ENCODE measurements at places on chromosomes 5 and 9. TPM values are rescaled to one million over a fixed set of nuclear protein-coding genes. Genes with fewer than 3 reads are reported as not detected.

The MBLAC2 gene
- total RNA-seq, result 4.6 TPM

The CXCL14 gene
- total RNA-seq, result 2.7 TPM

The HRH2 gene
- 2.6 TPM for total RNA-seq

The PCDH1 gene
- total RNA-seq, result 9.8 TPM

The C9orf153 gene
- 0.42 TPM for total RNA-seq

The MSX2 gene
- total RNA-seq, result 0.08 TPM

The IRGM gene
- total RNA-seq, result not detected

The ECM2 gene
- 16.5 TPM for total RNA-seq

The KIAA1958 gene
- 4.5 TPM for total RNA-seq

DNA sequence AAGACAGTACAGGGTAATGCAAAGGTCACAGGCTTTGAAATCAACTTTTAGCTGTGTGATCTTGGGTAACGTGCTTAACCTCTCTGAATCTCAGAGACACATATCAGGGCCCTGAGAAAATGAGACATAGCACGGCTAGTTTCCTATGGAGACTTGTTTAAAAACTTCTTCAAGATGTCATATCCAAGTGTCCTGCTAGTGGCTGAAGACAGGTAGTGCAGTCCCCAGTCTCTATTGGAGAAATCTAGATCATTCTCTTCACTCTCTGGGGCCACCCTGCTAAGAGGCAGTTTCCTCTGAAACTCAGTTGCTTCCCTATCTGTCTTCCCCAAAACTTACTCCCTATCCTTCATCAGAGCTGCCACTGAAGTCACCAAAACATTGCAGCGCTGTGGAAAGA lies 30.3 kb upstream of the GRXCR2 start:
- DNase-seq, result no peak

DNA sequence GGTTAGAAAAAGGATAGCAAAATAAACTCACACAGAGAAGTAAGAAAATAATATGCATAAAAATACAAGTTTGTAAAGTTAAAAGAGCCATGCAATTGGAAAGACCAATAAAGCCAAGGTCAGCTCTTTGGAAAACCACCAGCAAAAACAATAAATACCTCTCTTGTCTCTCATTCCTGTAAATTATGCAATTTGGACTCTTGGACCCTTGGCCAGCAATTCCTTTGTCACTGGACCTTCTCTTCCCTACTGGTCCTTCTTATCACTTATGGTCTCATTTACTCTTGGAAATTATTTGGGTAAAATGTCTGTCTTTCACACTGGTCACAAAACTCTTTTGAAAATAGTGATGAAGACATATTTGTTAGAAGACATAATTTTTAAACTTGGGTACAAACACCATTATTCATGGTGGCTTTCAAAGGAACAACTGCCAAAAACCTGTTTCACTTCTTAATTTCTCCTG lies 379.5 kb downstream of the TMEM232 start:
- no peak for DNase-seq

- no peak for DNase-seq
Observed at GRCh38 chr9:76866689-76867088, 39.2 kb downstream of the PRUNE2 start.

DNA sequence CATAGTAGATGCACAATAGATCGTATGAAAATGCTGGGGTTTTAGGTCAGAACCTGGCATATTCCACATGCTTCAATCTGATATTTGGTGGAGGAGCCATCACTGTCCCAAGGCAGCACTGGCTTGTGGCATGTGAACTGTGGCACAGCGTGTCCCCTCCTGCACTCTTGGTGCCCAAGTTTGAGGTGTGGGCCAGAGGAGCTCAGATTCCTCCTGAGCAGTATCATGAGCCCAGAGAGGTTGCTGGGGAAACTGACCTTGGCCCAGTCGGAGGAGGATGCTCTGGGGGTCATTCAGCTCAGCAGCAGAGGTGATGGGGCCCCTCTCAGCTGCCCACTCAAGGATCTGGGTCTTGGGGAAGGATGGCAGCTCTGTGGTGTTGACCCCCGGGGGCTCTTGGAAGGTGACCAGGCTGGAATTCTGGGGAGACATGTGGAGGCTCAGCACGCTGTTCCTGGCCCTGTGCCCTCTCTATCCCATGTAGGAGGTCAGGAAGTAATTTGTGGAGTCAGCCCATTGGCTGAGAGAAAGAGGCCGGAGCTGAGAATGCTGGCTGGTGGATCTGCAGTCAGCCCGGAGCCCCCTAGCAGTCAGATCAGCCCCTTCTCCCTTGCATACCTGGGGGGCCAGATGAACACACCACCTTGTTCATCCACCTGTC lies 23.7 kb downstream of the FPGS start:
- DNase-seq, result no peak

GRCh38 chr9:22165144-22165543 lies 156.0 kb upstream of the CDKN2B start:
- DNase-seq, result no peak

- DNase-seq, result no peak
Observed at GRCh38 chr9:88750832-88751360, 215.9 kb downstream of the NXNL2 start.

GRCh38 chr5:123868267-123868666 lies 356.3 kb downstream of the CSNK1G3 start:
- DNase-seq, result no peak

GRCh38 chr9:114070188-114071103 lies 7.7 kb downstream of the AMBP start:
- DNase-seq, result no peak

GRCh38 chr5:141439411-141440141 lies 9.3 kb downstream of the PCDHGA12 start:
- no peak for DNase-seq

GRCh38 chr9:92480291-92480771 lies 2.0 kb downstream of the ASPN start:
- no peak for DNase-seq

DNA sequence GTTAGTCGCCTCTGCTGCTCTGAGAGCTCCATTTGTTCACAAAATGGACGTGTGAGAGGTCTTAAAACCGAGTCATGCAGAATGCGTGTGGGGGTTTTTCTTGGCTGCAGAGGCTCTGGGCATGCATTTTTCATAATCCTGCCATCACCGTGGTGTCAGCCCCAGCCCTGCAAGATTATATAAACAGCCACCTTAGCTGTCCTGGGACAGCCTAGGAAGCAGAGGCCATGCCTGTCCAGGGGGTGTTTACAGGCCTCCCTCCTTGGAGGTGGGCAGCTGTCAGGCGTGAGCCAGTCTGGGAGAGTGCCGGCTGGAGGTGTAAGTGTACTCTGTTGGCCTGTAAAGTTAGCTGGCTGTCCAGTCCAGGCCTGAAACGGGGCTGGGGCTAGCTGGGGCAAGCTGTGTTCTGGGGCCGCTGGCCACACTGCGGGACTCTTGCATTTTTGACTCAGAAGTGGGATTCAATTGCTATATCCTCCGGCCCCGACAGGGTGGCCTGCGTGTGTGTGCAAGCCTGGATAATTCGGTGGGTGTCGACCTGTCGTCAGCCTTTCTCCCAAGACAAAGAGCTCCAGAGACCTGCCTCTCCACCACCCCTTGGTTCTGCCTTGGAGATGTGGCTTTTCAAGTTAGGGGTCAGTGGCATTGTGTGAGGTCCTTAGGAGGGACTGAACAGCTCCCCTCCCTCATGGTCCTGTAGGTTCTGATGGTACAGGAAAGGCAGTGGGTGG lies 2.4 kb downstream of the WNK2 start:
- DNase-seq, result no peak

GRCh38 chr9:95383185-95383676 lies 65.7 kb upstream of the FANCC start:
- DNase-seq, result no peak

DNA sequence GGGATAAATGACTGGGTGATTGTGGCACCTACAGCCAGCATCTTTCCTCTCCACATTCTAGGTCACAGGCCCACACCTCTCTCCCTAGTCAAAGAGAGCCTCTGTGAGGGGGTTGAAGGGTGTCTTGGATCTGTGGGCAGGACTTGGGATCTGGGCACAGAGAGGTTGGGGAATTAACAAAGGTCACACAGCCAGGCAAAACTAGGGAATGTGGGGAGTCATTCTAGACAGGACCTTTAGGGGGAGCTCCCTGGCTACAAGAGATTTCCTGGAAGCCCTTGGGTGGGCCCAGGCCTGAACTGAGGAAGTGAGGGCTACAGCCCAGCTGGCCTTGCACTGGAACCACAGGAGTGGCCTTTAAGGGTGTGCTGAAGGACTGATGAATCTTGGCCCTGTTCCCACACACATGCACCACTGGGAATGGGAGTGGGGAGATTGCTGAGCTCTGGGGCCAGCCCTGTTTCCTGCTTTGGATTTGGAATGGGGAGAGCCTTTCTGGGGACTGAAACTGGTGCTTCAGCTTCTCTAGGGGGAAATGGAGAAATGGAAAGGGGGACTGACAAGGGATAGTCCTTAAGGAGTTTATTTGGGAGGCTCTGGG lies 12.4 kb upstream of the CXXC5 start:
- peak; percentile 60 for DNase-seq

GRCh38 chr5:176394881-176395675 lies 6.5 kb downstream of the HIGD2A start:
- no peak for DNase-seq

- peak; percentile 67 for DNase-seq
Observed at GRCh38 chr5:78360924-78361630, 660 bp downstream of the SCAMP1 start.

- no peak for DNase-seq
Observed at GRCh38 chr5:140358738-140359310, 1.2 kb upstream of the SLC4A9 start.

- DNase-seq, result peak; percentile 33
Observed at GRCh38 chr5:132425009-132425937, 55.8 kb downstream of the SLC22A5 start.

DNA sequence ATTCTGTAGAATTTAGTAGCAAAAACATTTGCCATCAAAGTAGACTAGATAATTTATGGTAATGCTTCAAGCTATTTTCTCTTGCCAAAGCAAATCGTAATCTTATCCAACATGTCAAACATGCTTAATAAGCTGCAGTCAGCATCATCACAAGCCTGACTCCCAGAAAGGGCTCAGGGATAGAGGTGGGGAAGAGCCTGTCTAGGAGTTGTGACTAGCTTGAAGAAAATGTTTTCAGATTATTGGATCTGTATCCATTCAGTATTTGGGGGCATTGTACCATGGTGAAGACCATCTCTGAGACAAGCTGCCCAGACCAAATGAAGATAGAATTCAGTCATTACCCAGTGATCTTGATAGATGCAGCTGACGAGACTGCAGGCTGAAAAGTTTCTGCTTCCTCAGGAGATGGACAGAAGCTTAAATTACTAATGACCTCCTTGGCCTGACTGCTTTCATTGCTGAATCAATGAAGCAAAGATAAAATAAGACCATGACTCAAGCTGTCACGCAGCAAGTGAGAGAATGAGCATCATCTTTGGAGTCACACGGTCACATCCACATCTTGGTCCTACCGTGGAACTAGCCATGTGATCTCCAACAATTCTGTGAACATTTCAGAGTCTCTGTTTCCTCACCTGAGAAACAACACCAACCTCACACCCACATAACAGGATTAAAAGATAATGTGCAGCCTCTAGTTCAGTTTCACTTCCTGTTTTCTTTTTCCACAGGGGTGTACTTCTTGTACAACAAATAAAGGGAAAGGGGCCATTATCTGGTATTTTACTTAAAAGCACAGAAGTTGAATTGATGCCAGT lies 9.4 kb downstream of the ERAP2 start:
- no peak for DNase-seq

GRCh38 chr5:6370580-6370979 lies 7.8 kb downstream of the MED10 start:
- DNase-seq, result no peak

GRCh38 chr5:41414598-41414997 lies 95.8 kb downstream of the PLCXD3 start:
- DNase-seq, result no peak

- no peak for DNase-seq
Observed at GRCh38 chr5:59069438-59070079, 486.7 kb downstream of the RAB3C start.

DNA sequence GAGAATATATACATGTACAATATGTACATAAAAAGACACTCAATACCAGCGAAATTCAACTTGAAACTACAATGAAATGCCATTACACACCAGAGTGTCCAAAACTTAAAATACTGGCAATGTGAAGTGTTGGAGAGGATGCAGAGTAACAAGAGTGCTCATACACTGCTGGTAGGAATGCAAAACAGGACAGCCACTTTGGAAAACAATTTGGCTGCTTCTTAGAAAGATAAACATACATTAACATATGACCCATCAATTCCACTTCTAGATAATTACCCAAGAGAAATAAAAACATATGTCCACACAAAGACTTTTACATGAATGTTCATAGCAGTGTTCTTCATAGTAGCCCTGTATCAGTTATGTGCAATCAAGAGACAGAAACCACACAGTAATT lies 39.4 kb upstream of the BARX1 start:
- DNase-seq, result no peak

GRCh38 chr5:37776826-37777225 lies 63.0 kb downstream of the GDNF start:
- no peak for DNase-seq

- DNase-seq, result no peak
Observed at GRCh38 chr9:120891245-120891883, 14.4 kb upstream of the PHF19 start.

- no peak for DNase-seq
Observed at GRCh38 chr9:4929917-4930316, 55.2 kb upstream of the JAK2 start.

DNA sequence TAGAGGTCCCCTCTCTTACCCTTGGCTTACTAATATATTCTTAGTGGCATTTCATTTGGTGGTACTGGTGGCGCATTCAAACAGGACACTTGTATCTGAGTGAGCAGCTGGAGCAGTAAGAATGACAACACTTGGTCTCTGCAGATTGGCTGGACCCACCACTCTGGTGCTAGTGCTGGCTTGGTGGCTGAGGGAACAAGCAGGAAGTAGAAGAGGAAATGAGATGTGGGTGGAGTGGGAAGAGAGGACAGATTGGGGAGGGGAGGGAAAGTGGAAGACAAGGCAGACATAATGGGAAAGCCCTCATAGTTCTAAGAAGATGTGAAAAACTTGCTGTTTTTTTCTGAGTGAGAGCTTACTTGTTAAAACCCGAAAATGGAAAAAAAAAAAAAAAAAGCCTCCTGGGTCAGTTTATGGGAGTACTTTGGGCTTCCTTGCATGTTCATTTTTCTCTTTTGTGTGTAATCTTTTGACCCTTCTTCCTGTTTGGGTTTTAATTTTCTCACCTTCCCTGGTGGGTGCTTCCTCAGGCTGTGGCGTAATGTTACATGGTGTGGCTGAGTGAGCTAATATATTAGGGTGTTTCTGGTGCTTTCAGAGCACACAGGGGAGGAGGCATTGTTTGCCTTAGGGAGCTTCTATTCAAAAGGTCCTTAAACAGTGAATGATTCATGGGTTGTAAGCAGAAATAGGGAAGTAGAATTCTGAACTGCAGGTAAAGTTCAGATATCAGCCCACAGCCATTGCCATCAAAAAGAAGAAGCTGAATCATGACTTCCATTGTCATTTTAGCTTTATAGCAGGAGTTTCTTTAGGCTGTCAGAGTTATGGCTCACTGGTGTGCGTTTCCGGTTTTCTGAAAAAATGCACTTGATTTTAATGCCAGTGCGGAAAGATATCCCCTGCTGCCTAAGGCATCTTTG lies 52.3 kb downstream of the TLE4 start:
- DNase-seq, result no peak

DNA sequence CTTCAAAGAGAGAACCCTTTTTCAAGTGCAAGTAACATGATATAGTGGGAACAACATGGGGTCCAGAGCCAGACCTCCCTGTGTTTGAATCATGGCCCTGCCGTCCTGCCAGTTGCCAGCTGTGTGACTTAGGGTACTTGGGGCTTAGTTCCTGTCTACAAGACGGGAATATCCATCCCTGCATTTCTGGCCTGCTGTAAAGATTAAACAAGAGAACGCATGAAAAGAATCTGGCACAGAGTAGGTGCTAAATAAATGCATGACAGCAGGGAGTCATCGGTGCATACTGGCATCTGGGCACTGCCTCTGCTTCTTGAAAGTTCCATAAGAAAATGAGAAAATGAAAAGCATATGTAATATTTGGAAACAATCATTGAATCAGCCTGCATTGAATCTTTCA lies 77.8 kb upstream of the PRRC1 start:
- no peak for DNase-seq

All from liver (tissue), 10 donors.